ENCODE measurements at places on chromosomes 11 and 22.
A peak's percentile ranks its signal among the peaks of the same experiment; 100 is the strongest.

- peak; percentile 85 for DNase-seq
Measured at GRCh38 chr11:118608360-118609227, 1.2 kb downstream of the PHLDB1 start.

GRCh38 chr11:114263513-114264170, 32.6 kb upstream of the NNMT start:
- no peak for DNase-seq

DNA sequence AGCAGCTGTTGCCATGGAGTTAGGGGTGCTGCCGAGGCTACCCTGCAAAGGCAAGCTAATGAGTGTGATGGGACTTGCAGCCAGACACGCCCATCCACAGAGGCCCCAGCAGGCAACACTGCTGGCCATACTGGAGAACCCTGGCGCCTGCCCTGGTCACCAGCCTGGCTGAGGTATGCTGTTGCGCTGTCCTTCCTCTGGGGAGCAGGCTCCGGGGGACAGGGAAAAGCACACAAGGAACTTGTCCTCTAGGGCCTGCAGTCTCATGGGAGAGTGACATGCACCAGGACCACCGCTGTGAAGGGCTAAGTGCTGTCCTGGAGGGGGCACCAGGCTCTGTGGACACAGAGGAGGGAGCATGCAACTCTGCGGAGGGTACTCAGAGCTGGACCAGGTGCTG, 35.8 kb downstream of the TOM1 start:
- DNase-seq, result no peak

GRCh38 chr11:4060182-4060923, 34.2 kb upstream of the RRM1 start:
- DNase-seq, result no peak

DNA sequence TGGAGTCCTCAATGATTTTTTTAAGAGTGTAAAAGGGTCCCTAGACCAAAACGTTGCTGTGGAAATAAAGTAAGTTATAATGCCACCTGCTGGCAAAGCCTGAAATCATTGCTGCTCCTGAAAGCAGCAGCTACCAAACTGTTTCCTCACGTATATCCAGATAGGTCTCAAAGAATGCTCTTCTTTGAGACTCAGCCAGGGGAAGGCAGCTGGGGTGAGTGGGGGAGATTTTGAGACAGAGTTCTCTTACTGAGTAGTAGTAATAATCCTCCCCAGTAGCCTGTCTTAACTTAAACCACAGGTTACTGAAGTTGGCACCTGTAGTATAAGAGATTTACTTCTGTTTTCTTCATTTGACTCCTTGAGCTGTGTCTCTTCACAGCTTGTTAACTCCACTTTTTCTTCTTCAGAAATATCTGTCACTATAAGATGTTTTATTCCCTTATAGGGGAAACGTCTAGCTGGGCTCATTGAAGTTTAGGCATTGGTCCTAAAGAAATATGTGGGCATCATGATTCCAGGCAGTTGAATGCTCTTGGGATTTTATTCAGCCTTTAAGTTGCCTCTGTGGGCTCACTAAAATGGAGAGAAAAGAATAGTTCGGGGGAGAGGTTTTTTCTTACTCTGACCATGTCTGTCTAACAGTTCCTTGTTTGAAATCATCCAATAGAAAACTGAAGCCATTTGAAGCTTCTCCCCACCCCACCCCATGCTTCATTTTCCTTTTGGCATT, 77.9 kb downstream of the BTBD10 start:
- no peak for DNase-seq

- DNase-seq, result no peak
Measured at GRCh38 chr11:17430616-17431015, 42.2 kb upstream of the KCNJ11 start.

DNA sequence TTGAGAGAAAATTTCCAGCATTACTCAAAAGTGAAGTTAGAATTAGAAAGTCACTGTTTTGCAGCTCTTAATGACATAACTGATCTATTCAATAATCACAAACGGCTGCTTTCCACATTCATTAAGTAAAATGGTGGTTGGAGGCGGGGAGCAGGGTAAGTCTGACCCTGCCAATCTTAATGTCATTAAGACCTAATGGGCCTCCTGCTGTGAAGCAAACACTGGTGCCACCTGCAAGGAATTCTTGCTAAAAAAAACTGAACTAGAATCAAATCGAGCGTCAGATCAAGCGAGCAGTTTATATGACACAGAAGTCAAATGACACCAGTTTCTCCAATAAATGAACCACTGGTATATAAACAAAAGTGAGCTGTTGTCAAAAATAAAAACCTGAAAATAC, 351.5 kb downstream of the BRD1 start:
- no peak for DNase-seq

- DNase-seq, result peak; percentile 89
Measured at GRCh38 chr11:93193731-93194130, 4.1 kb downstream of the SLC36A4 start.

DNA sequence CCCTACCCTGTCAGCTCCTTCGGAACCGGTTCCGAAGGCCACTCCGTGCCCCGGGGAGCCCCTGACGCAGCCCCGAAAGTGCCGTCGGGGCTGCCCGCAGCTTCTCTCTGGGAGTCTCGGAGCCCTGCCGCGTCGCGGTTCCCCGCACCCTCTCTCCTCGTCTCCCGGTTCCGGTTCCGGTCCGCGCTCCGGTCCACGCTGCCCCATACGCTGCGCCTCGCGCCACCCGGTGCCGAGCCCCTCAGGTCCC, 618 bp downstream of the MTA2 start:
- DNase-seq, result peak; percentile 35

- DNase-seq, result no peak
Measured at GRCh38 chr11:134312807-134313206, 19.0 kb upstream of the GLB1L2 start.

DNA sequence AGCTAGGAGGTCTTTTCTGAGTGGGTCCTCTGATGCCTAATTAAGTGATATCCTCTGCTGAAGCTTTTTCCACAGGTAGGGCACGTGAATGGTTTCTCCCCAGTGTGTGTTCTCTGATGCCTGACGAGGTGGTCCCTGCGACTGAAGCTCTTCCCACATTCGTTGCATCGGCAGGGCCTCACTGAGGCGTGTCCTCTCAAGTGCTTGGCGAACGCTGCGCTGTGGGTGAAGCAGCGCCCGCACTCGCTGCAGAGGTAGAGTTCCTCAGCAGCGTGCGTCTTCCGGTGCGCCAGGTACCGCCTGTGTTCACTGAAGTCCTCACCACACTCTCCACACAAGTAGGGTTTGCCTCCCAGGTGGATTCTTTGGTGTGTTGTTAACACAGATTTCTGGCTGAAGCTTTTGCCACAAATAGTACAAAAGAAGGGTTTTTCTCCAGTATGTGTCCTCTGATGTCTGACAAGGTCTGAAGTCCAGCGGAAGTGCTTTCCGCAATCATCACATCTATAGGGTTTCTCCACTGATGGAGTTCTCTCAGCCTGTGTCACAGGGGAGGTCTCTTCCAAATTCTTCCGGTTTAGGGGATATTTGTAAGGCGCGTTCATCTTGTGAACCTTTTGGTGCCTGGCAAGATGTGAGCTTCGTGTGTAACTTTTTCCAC, 15.3 kb downstream of the ZNF202 start:
- no peak for DNase-seq

DNA sequence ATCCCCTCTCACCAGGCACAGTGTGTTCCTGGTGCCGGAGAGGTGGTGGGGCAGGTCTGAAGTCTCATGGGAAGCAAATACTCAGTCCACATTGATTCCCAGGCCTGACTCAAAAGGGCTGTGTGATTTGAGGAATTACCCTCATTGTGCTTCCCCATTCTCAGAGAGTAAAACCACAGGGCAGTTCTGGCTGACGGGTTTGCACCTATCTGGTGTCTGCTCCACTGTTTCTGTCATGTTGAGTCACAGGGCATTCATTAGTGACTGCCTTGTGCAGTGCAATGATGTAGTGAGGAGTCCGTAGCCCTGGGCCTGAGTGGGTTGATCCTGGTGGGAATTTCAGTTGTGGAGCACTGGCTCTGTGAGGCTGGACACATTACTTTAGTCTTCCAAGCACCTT, 85.2 kb upstream of the ARHGAP20 start:
- peak; percentile 97 for DNase-seq

GRCh38 chr22:26671317-26672059, 14.1 kb downstream of the MIAT start:
- no peak for DNase-seq

GRCh38 chr11:65219930-65220213, 38.1 kb downstream of the CAPN1 start:
- peak; percentile 44 for DNase-seq

DNA sequence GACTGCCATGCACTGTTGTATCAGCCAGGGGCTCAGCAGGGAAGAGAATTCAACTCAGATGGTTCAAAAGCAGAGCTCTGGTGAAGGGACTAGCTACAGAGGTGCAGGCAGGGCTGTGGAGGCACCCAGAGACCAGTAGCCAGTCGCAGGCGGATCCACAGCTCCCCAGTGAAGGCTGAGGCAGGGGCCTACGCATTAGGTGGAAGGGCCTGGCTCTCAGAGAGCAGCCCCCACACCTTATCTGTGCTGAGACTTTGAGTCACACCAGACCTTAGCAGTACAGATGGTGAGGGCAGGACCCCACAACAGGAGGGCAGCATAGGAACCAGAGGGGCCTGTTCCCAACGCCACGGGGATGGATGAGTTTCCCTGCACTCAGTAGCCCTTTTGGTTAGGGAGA, 189.6 kb downstream of the DSCAML1 start:
- no peak for DNase-seq

DNA sequence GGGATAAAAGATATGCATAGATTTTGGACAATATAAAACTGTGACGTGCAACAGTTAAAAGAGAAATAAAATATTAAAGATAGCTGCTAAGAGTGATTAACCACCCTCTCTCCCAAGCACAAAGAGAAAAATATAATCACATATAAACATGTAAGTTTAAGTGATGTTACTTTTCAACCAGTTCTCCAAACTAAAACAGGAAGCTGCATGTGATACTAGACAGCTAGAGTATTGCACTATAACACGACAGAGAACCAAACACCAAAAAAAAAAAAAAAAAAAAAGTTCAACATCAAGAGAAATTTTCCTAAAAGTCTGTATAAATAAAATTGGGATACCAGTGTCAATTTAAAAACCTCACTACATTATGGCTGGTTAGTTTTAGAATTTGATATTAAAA, 79.1 kb downstream of the PICALM start:
- peak; percentile 46 for DNase-seq

GRCh38 chr11:9092072-9092471, 673 bp upstream of the SCUBE2 start:
- DNase-seq, result no peak

GRCh38 chr11:26993965-26994457, at the start of gene FIBIN:
Gene FIBIN (plus strand): TSS chr11:26994112. CDS start chr11:26994527, 415 bp downstream.
- no peak for DNase-seq

- no peak for DNase-seq
Measured at GRCh38 chr11:70841264-70841663, 411.1 kb downstream of the SHANK2 start.

- DNase-seq, result no peak
Measured at GRCh38 chr11:44308256-44308922, 1.6 kb downstream of the ALX4 start.

DNA sequence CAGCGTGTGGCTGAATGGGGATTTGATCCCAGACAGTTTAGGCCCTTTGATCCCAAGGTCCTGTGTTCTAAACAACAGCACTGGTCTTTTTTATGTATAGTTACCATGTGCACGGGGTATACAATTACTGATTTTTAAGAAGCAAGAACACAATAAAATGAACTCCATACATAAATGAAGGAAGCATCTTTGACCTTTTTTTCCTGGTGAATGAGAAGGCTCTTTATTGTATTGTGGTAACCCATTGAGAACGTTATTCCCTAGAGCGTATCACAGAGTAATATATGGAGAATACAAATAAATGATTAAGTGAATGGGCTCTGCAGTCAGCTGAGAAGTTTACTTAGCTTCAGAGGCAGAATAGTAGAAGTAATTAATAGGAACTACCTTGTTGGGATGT, 563.6 kb downstream of the NTM start:
- DNase-seq, result no peak

- DNase-seq, result no peak
Measured at GRCh38 chr11:94303966-94304958, at the start of gene IZUMO1R. Gene IZUMO1R (plus strand): TSS chr11:94304580. CDS start chr11:94305637, 1,057 bp downstream.

All from inflammatory macrophage treated with lipopolysaccharide for 4 hours (primary cell).